ENCODE measurements at places on chromosomes 1 and 21.

DNA sequence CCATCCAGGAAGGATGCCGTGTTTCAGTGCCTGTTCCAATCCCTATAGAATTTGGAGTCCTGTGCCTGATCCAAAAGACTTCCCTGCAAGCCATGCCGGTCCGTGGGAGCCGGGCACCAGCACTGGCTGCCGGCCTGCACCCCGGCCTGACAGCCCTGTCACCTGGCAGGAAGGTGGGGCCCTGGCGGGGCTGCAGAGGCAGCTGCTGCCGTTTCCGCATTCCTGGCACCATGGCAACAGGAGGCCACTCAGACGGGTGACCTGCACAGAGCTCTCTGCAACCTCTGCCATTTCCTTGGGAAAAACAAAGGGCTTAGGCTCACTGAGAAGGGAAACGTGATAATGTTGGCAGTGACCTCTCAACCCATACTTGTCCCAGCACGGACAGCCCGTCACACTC, 63.2 kb upstream of the TMEM51 start:
- DNase-seq = no peak
- H3K4me1 ChIP-seq = no peaks in the 10 kb centered on the region
- H3K27me3 ChIP-seq = no peaks in the 10 kb centered on the region
- no peaks in the 10 kb centered on the region for H3K36me3 ChIP-seq

DNA sequence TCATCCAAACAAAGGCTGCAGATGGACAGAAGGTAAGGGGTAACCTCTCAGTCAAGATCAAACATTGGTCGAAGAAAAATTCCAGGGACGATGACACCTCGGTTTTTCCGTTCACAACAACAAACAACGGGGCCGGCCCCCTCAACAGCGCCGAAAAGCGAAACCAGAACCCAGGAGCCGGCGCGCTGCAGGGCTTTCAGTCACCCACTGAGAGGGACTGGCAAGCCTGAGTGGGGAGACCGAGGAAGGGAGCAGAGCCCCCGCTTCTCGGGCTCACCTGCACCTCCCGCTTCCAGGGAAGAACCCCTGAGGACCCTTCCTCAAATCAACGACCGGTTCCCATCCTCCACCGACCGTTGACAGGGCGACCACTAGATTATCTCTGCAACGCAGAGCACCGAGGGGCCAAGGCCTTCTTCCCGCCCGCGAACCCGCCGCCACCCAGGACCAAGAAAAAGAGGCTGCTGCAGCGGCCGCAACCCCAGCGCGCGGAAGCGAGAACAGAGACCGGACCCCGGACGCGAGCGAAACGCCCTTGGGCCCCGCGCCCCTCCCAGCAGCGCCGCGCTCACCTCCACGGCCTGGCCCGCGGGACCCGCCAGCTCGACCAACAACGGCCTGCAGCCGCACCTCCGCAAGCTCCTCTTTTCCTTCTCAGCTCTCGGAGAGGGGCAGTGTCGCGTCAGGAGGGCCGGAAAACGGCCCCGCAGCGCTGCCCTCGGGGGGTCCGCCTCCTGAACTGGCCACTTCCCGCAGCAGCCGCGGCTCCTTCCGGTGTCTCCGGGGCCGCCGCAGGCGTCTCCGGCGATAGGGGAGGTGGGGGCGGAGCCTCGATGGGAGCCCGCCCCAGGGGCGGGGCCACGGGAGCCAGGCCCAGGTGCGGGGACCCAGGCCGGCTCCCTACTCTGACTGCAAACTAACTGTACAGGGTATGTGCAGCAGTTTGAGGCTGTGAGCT, at the start of gene USP33:
USP33 (minus strand) TSS at position 782 of the 958 bp plus-strand sequence. CDS start 18,155 bp downstream, outside the sequence.
- peak; percentile 78 for DNase-seq
- H3K4me3 ChIP-seq = peak within 1 kb of the TSS; percentile 84
- no peaks in the 10 kb centered on the region for H3K36me3 ChIP-seq
- H3K27ac ChIP-seq = peak within 1 kb of the TSS; percentile 84

- H3K36me3 ChIP-seq = peaks cover 6% of the 10 kb centered on the region
- no peak overlapping the region for H3K4me3 ChIP-seq
- peak overlapping the region; percentile 92 for H3K27ac ChIP-seq
- peaks cover 61% of the 10 kb centered on the region for H3K4me1 ChIP-seq
- no peaks in the 10 kb centered on the region for H3K27me3 ChIP-seq
- peak; percentile 68 for DNase-seq
These were observed 33.8 kb upstream of the MPZL1 start for GRCh38 chr1:167687919-167688519.

DNA sequence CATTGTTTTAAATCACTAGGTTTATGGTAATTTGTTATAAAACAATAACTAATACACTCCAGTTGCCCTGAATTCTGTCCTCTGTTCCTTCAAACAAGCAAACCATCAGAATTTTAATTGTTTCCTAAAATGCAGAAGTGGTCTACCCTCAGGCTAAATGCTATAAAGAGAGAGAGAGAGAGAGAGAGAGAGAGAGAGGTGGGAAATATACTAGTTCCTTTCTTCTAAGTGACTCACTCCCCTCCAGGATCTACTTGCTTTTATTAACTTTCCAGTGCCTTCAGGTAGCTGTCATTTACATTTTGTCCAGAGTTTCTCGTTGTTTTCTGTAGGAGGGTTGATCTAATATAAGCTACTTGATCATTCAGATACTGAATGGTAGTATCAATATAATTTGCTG, 26.4 kb downstream of the LRRC53 start:
- H3K36me3 ChIP-seq = no peaks in the 10 kb centered on the region
- no peak for DNase-seq
- no peaks in the 10 kb centered on the region for H3K4me1 ChIP-seq
- H3K4me3 ChIP-seq = no peak overlapping the region

GRCh38 chr1:35287807-35288640, 19.5 kb downstream of the ZMYM4 start:
- H3K4me1 ChIP-seq = peaks cover 16% of the 10 kb centered on the region
- no peaks in the 10 kb centered on the region for H3K36me3 ChIP-seq
- DNase-seq = no peak
- no peak overlapping the region for H3K27ac ChIP-seq

GRCh38 chr1:214372092-214372491, 91.1 kb downstream of the SMYD2 start:
- H3K36me3 ChIP-seq = peaks cover 41% of the 10 kb centered on the region
- peaks cover 19% of the 10 kb centered on the region for H3K4me1 ChIP-seq
- no peak overlapping the region for H3K4me3 ChIP-seq
- no peak for DNase-seq
- no peak overlapping the region for H3K27ac ChIP-seq

- peaks cover 24% of the 10 kb centered on the region for H3K36me3 ChIP-seq
- no peak overlapping the region for H3K4me3 ChIP-seq
- H3K27me3 ChIP-seq = no peaks in the 10 kb centered on the region
- peaks cover 36% of the 10 kb centered on the region for H3K4me1 ChIP-seq
- DNase-seq = no peak
These were observed 4.1 kb upstream of the PIGV start for GRCh38 chr1:26783646-26784022.

DNA sequence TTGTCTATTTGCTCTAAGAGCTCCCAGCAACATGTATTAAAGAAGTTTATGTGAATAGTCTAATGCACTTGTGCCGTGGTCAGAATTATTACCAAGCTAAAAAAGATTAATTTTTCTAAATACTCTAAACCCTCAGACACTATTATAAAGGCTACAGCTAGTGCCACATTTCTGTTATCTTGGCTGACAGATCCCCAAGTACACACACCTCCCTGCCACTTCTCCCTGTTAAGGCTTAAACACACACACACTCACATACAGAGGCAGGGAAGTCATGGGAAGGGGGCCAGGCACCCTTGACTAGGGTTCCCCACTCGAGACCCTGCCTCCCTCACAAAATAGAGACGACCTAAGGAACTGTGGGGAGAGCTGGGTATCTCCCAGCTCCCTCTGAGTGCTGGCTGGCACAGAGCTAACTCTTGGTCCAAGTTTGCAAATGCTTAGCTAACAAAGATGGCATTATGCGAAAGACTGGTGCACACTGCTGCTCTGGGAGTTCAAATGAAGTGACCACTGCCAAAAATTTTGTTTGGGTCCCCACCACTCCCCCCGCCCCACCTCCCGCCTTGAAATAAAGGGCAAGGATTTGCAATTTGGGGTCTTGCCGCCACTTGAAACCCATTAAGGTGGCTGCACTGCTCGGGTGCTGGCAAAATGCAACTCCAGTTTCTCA, 9.8 kb downstream of the SSBP3 start:
- H3K4me3 ChIP-seq = no peak overlapping the region
- H3K27me3 ChIP-seq = no peaks in the 10 kb centered on the region
- no peaks in the 10 kb centered on the region for H3K36me3 ChIP-seq
- no peak for DNase-seq
- peak overlapping the region; percentile 85 for H3K27ac ChIP-seq

GRCh38 chr1:64121766-64122385, 81.5 kb upstream of the UBE2U start:
- no peak overlapping the region for H3K4me3 ChIP-seq
- no peaks in the 10 kb centered on the region for H3K27me3 ChIP-seq
- no peak overlapping the region for H3K27ac ChIP-seq

GRCh38 chr21:36713746-36714145, 14.8 kb downstream of the SIM2 start:
- no peak for DNase-seq
- peaks cover 2% of the 10 kb centered on the region for H3K4me1 ChIP-seq
- H3K27me3 ChIP-seq = peaks cover 47% of the 10 kb centered on the region
- H3K36me3 ChIP-seq = no peaks in the 10 kb centered on the region
- H3K4me3 ChIP-seq = no peak overlapping the region

DNA sequence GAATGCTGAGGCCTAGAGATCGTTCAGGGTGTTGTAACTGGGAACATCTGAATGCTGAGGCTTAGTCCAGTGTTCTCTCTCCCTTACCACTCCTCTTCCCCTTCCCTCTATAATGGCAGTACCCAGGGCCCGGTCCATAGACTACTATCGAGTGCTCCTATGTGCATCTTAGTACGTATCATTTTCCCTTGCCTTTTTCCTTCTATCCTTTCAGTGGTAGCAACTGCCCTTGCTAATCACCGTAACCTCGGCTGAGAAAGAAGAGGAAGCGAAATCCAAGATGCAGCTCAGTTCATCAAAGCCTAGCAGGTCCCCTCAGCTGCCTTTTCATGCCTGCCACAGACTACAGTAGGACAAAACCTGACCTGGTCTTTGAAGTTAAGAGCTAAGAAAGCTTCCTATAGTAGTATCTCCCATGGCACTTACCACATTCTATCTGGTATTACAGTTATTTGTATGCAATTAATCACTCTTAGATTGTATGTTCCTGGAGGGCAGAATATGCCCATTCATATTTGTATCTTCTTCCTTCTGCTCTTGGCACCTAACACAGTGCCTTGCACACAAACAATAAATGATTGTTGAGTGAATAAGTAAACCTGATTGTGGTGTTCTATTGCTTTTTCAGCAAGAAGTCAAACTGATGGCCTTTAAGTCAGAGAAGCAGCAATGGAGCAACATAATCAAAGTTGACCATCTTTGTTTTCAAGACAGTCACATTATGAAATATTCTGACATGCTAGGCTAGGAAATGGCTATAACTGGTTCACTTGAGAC, 22.4 kb downstream of the CNIH4 start:
- peak overlapping the region; percentile 30 for H3K27ac ChIP-seq
- no peak for DNase-seq
- no peak overlapping the region for H3K4me3 ChIP-seq
- H3K27me3 ChIP-seq = no peaks in the 10 kb centered on the region
- peaks cover 28% of the 10 kb centered on the region for H3K4me1 ChIP-seq
- peaks cover 10% of the 10 kb centered on the region for H3K36me3 ChIP-seq

DNA sequence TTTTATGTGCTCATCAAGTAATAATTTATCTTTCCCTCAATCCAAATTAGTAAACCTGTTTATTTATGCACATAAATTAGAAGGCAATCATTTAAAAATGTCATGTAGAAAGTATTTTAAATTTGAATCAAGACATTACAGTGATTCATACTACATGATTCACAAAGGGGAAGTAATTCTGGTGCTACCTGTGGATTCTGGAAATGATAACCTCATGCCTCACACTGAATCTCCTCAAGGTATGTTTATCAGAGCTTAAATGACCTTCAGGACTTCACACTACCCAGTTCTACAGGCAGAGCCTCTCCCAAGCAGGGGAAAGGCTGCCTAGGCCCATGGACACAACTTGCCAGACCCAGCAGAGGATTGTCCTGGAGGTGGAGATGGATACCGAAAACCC, 25.2 kb upstream of the TDRD10 start:
- no peaks in the 10 kb centered on the region for H3K27me3 ChIP-seq
- H3K4me3 ChIP-seq = no peak overlapping the region
- H3K36me3 ChIP-seq = no peaks in the 10 kb centered on the region
- no peak for DNase-seq

DNA sequence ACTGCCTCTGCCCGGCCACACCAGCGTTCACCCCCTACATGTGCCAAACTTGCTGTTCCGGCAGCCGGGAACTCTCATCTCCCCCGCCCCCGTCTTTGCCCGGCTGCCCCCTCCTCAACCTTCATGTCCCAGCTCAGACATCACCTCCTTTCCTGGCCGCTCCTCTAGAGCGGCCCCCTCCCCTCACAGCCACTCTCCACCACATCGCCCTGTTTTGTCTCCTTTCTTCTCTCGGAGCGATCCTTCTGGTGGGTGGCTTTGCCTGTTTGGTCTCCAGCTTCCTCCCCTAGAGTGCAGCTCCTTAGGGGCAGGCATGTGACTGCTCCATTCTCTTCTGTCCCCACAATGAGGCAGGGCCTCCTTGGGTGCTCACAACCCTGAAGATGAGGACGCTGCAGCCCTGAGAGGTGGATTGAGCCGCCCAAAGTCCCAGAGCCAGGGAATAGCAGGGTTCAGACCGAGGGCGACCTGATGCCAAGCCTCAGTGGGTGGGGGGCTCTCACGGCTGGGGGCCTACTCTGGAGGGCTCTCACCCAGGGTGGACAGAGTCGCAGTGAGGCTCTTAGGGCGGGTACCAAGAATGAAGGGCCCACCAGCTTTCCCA, 44.9 kb upstream of the ECE1 start:
- H3K4me1 ChIP-seq = peaks cover 46% of the 10 kb centered on the region
- no peak for DNase-seq
- H3K27me3 ChIP-seq = no peaks in the 10 kb centered on the region
- peak overlapping the region; percentile 36 for H3K4me3 ChIP-seq

- peaks cover 46% of the 10 kb centered on the region for H3K27me3 ChIP-seq
- no peak for DNase-seq
- no peaks in the 10 kb centered on the region for H3K36me3 ChIP-seq
- H3K4me1 ChIP-seq = peaks cover 5% of the 10 kb centered on the region
- H3K27ac ChIP-seq = no peak overlapping the region
These were observed 3.1 kb upstream of the PRKCZ start for GRCh38 chr1:2046953-2047748.

DNA sequence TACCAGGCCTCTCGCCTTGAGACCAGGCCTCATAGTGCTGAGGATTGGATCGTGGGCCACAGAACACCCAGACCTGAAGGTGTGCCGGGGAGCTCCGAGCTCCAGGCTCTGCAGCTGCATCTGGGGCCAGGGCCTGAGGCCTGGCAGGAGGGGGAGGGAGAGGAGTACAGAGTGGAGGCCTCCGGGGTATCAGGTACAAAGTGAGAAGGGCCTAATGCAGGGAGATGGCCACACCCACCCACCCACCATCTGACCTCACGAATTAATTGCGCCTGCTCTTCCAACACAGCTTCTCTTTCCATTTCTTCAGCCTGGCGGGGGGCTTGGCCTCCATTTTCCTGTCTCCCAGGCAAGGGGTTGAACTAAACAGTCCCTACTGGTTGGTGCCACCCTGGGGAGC, 99.4 kb upstream of the ARHGEF16 start:
- DNase-seq = no peak
- no peak overlapping the region for H3K4me3 ChIP-seq
- no peaks in the 10 kb centered on the region for H3K4me1 ChIP-seq
- H3K36me3 ChIP-seq = no peaks in the 10 kb centered on the region
- H3K27ac ChIP-seq = no peak overlapping the region
- peaks cover 24% of the 10 kb centered on the region for H3K27me3 ChIP-seq

All from gastrocnemius medialis (tissue), 4 donors.